ENCODE measurements at places on chromosomes 3 and 15.

DNA sequence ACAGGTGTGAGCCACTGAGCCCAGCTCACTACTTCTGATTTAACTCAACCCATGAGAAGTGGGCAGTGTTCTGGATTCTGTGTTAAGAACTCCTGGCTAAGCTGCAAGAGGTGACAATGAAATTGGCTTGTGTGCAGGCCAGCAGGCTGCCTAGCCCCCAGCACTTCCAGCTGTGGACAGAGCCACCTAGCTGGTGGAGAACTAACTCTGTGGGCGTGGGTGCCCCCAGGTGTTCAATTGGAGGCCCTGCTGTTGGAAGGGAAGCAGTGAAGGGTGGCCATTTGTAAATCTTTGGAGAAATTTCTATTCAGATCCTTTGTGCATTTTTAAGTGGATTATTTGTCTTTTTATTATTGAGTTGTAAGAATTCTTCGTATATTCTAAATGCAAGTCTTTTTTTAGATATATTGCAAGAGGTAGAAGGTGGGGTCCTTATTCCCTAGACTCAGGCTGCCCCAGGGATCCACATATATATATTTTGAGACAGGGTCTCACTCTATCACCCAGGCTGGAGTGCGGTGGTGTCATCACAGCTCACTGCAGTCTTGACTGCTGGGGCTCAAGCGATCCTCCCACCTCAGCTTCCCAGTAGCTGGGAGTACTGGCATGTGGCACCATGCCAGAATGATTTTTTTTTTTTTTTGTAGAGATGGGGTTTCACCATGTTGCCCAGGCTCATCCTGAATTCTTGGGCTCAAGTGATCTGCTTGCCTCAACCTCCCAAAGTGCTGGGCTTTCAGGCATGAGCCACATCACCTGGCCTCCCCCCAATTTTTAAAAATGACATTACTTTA, 7.2 kb upstream of the SCAMP5 start:
- no peak for DNase-seq

DNA sequence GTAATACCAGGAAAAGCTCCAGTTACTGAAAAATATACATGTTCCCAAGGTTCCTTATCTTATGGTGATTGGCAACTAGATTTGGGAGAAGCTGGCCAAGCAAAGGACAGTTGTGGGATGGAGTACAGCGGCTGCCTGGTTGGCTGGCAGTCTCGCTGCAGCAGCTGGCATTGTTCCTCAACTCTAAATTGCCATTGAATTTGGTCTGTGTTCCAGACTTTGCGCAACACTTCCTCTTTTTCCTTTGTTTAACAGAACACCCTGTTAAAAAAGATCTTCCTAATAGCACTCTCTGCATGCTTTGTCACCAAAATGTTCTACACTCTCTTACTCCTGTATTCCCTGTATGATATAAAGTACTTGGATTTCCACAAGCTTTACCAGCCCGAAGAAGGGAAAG, 420.6 kb upstream of the RBMS3 start:
- no peak for DNase-seq

DNA sequence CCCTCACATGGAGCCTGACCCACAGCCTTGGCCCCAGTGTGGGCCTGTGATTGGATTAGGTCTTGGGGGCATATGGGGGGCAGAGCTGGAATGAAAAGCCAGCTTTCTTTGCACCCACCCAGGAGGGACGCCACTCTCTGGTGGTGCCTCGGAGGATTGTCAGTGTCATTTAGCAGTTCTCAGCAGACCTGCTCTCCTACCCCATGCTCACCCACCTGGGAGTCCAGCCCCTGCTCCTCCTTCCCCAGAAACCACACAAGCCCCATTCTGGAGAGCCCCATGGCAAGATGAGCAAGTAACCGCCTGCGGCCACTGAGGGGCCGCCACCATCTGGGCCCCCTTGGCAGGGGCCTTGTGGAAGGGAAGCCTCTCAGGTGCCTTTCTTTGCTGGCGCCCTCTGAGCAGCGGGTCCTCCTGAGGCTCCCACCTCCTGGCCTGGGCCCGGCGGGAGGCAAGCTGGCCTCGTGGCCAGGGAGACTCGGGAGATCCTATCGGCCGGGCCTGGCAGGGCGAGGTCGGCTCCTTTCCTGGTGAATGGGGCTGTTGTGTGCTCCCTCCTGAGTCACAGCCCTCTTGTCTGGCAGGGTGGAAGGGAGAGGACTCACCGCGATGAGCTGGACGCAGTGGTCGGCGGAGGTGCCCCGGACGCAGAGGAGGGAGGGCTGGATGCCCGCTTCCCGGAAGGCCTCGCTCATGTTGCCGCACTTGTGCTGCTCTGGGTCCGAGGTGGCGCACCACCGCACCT, 2.3 kb downstream of the MELTF start:
- DNase-seq = no peak

- no peak for DNase-seq
Measured at GRCh38 chr3:136414476-136414875, 164.3 kb downstream of the PCCB start.

- DNase-seq = no peak
Measured at GRCh38 chr15:53536479-53537120, 222.9 kb downstream of the WDR72 start.

DNA sequence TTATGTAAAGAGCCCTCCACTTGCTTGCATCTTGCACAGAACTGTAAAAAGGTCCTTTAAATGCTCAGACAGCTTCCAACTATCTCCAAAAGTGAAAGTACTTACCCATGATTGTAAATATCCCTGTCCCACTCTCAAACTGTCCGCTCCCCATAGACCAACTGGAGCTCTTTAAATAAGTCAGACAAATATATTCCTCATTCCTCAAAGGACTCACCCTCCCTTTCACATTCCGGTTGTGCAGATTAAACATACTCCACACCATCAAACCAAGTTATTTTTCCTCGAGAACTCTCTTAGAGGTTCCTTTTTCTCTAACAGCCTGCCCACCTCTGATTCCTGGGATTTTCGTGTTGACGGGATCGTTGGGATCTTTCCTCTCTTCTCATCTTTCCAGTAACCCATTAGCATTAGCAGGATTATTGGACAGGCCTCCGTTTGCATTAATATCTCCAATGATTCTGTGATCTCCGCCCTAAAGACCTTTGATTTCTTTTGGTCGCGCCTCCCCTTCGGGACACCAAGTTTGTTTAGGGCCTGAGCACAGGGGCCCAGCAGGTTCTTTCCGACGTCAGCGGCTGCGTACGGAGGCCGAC, 763 bp downstream of the GOLGB1 start:
- DNase-seq = peak; percentile 10

GRCh38 chr15:63800241-63800640, 33.5 kb downstream of the HERC1 start:
- no peak for DNase-seq

GRCh38 chr15:75107908-75108838, 84.8 kb downstream of the PPCDC start:
- peak; percentile 79 for DNase-seq

DNA sequence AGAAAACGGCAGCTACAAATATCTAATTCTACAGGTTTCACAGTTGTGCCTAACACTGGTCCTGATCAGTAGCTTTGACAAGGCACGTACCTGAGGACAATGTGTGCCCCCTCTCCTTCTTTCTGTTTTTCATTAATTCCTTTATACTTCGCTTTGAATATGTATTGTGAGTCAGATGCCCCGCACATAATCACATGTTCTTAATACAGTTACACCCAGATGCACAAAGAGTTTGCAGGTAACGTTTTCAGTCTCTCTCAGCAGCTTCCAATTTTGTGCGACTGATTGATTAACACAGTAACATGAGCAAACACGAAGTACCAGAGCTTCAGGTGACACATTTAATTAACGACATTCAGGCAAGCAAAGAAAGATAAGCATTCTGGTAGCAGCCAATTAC, 209.8 kb upstream of the ZPLD1 start:
- DNase-seq = no peak

GRCh38 chr3:185979721-185980121, 41.9 kb upstream of the TRA2B start:
- DNase-seq = no peak

DNA sequence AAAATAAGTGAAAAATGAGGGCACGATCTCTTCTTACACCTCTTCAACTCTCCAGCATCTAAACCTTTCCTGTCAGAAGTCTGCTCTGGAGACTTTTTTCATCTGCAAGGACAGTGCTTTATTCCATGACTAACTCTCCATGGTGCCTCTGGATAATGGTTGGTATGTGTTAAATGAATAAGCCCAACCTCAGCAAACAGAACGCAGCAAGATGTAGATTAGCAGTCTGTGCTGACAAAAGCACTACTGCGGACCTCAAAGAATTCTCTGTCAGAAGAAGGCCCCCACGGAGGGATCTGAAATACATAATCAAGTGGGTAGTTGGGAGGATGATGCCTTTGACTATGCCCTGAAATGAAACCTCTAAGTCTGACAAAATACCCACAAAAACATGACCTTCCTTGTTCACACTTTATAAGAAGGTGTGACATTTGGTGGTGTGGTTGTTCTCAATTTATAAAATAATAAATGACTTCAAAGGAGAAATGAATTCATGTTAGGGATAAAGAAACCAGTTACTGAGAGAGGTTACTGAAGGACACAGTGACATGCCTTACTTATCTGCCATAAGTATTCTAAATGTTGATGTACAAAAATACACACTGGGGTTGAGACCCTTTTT, 43.2 kb upstream of the ADCY5 start:
- no peak for DNase-seq

DNA sequence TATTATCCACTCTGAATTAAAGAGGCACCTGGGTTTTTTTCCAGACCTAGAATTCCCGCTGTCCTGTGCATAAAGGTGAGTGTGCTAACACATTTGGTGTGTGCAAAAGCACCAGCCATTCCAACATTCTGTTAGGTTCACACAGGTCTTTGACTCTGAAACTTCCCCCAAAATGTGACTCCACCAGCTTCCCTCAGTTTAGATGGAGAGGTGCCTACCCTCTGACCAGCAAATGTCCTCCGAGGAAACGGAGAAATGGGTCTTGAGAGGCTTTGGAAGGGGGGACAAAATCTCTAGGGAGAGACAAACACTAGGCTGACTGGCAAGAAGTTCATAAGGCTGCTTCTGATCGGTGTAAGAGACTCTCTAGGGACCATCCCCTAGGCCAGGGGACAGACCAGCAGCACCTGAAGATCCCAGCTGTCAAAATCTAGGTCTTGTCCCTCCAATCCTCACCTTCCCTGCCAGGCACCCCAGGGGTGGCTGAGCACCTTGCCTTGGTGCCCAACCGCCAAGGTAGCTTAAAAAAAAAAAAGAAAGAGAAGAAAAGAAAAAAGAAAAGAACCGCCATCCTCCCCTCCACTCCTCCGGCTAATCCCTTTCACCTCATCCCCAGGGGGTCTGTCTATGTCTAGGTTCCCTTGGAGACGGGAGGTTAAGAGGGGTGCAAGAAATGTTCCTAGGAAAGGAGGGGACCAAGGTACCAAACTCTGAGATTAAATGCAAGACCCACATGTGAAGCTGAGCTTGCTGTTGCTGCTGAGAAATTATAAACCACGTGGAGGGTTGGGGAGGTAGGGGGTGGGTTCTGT, 2.0 kb upstream of the MECOM start:
- DNase-seq = no peak

DNA sequence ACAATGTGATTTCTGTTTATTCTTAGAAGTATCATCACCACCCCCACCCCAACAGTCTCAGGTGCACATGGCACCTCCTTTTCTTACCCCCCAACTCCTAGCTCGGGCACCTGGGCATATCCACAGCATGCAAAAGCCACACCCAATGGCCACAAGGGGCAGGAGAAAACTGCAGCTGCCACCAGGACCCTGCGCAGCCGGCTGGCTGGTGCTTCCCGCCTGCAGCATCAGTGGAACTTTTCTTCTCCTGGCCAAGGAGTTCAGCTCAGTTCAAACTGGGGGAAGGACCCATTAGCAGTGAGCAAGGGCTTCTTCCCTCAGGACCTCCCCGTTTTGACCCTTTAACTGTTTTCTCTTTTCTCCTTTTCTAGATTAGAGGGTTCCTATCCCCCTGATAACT, 44.8 kb downstream of the TM4SF18 start:
- DNase-seq = no peak

DNA sequence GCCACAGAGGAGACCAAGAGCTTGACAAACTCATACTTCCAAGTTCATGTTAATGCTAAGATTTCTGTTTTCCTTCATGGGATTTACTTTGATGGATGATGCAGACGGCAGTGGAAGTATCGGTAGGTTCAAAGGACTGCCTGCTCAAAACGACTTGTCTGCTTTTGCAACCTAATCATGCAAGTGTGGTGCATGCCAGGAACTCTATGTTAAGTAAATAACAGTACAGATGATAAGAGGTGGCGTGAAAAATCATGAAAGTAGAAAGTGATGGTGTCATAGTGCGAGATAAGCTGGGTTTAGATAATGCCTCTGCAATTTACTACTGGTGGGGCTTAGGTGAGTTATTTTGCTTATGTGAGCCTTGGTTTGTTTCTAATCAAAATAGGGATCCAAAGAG, 14.7 kb upstream of the LMCD1 start:
- no peak for DNase-seq

DNA sequence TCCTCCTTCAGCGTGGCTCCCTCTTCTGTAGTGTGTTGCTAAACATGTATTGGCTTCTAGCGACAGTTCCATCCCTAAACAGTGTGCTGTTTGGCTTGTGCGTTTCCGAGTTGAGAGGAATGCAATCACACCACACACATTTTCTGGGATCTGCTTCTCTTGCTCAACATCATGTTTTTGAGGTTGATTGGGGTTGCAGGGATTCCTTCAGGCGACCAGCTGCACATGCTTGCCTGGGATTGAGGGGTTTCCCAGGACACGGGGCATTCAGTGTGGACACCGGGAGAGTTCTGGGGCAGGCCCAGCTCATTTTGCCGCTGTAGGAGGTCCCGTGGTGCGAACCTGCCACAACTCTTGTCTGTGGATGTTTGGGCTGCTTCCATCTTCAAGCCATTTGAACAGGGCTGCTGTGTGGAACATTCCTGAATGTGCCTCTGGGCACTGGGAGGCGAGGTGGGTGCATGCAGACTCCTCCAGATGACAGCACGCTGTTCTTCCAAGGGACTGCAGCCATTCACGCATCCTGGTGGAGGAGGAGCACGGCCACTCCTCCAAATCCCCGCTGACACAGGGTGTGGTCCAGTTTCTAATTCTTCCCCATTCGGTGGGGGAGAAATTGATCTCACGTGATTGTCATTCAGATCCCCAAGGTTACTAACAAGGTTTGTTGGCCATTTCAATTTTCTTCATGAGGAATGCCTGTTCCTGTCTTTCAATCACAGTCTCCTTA, 82.8 kb downstream of the PLXNA1 start:
- DNase-seq = no peak

DNA sequence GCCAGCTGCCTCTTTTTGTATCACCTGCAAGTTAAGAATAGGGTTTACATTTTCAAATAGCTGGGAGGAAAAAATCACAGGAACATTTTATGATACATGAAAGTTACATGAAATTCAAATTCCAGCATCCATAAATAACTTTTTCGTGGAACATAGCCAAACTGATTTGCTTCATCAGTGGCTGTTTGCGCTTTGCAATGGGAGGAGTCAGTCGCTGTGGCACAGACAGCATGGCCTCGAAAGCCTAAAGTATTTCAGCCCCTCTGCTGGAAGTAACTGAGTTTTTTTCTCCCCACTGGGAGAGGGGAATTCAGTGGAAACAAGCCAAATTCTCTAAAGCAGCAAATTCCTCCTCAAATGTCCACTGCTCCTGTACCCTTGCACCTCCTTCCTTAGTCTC, 271.9 kb downstream of the SUCLG2 start:
- DNase-seq = no peak

GRCh38 chr3:30256474-30256873, 349.9 kb upstream of the TGFBR2 start:
- DNase-seq = no peak

- DNase-seq = no peak
Measured at GRCh38 chr3:193836918-193837317, 243.9 kb downstream of the OPA1 start.
